Stimulated activated memory B cell treated with anti-CD40 and anti-IgM and Interleukin-4, amounts not matched to agents 10 μg/mL and 1 μg/mL and 100 μg/mL, for 72 hours (primary cell): ENCODE measurements at places on chromosomes 7 and 10.

GRCh38 chr10:83806717-83807116 is 332.6 kb upstream of the GHITM start:
- no peak for ATAC-seq

- no peak for ATAC-seq
Measured at GRCh38 chr10:19958787-19959186, 142.6 kb downstream of the PLXDC2 start.

- ATAC-seq: no peak
Measured at GRCh38 chr10:89745903-89746302, 44.5 kb downstream of the KIF20B start.

GRCh38 chr7:27917774-27918314 is 177.9 kb downstream of the TAX1BP1 start:
- no peak for ATAC-seq

- ATAC-seq: no peak
Measured at GRCh38 chr7:78792624-78793023, 660.8 kb downstream of the MAGI2 start.

GRCh38 chr7:30143748-30144251 is 9.0 kb downstream of the MTURN start:
- ATAC-seq: peak; percentile 66

DNA sequence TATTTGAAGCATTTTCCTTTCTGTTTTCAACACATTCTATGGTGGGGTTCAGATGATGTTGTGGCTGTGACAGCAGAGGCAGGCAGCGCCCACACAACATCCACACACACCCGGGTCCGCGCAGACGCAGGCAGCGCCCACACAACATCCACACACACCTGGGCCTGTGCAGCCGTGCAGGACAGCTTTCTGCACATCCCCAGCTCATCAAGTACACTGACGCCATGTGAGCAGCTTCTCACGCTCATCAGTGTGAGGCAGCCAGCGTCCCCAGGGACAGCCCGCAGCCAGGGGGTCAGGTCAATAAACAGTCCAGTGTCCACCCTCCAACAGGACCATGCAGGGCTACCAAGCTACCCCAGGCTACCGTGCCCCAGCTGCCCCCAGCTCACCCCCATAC is 272.8 kb upstream of the TCERG1L start:
- no peak for ATAC-seq

DNA sequence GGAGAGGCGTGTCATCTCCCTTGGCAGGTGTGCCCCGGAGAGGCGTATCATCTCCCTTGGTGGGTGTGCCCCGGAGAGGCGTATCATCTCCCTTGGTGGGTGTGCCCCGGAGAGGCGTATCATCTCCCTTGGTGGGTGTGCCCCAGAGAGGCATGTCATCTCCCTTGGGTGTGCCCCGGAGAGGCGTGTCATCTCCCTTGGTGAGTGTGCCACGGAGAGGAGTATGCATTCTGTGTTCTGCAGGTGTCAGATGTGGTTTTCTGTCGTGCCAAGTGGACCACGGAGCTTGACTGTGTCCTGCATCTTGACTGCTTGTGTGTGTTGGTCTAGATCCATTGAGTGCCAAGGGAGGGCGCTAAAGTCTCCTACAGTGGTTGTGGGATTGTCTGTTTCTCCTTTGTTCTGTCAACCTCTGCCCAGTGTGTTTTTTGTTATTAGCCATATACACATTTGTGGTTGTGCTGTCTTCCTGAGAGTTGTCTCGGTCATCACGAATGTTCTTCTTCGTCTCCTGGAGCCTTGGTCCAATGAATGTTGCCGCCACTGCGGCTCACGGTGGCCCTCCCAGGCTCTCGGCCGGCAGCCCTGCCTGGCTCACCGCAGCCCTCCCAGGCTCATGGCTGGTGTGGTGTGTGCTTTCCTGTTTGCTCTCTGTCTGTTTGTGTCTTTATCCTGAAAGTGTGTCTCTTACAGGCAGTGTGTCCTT is 96.8 kb downstream of the INPP5A start:
- ATAC-seq: peak; percentile 65

GRCh38 chr7:121116396-121116795 is 127.9 kb downstream of the CPED1 start:
- ATAC-seq: no peak

DNA sequence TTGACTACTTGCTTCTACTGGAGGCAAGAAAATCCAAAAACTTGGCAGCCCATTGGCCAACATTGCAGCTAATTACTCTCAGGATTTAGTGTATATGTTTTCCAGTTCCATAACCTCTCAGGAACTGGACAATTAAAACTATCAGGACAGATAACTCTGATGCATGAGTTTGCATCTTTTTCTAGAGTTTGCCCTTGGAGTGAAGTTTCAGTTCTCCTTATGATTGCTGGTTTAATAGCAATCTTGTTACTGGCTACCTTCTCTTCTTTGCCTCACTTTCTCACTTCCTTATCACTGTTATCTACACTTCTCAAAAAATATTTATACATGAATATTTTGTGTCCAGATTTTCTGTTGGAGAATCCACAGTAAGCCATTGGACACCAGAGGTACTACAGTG is 735.9 kb downstream of the PCDH15 start:
- no peak for ATAC-seq

DNA sequence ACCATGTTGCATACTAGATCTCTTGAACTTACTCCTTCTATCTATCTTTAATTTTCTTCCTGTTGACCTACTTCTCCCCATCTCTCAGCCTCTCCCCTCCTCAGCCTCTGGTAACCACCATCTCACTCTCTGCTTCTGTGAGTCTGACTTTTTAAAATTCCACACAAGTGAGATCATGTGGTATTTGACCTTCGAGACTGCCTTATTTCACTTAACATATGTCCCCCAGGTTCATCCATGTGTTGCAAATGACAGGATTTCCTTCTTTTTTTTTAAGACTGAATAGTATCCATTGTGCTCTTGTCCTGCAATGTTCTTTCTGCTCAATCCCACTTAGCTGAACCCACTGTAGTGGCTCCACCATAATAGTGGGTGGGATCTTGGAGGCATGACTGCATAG is 51.4 kb upstream of the DNAJC1 start:
- no peak for ATAC-seq

DNA sequence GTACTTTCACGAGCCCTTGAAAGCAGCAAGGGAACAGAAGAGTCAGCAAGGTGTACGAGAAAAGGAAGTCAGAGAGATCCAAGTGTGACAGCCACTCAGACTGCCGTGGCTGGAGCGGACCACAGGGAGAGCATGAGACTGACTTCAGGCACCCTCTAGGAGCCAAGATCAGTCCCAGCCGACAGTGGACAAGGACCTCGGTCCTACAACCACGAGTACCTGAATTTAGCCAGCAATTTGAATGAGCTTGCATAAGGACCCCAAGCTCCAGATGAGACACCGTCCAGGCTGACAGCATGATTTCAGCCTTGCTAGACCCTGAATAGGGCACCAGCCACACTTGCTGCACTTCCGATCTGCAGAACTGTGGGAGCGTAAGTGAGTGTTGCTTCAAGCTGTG is 13.7 kb upstream of the EBF3 start:
- ATAC-seq: no peak

GRCh38 chr7:136741941-136742340 is 126.5 kb upstream of the CHRM2 start:
- ATAC-seq: no peak

DNA sequence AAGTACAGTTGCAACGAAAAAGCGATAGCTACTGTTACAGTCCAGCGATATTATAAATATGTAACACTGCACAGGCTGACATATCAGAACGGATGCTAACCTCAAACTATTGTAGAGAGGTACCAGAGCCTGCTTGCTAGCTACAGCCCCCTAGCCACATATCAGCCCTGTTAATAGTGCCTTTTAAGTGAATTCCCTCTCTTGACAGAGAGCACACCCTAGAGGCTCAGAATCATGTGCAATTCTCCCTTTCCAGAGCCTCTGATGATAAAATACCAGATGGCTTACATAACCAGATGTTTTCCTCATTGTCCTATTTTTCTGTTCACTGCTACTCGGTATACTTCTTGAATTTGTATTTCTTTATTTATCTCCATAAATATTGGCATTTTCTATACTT is 960.7 kb upstream of the CELF2 start:
- ATAC-seq: no peak

DNA sequence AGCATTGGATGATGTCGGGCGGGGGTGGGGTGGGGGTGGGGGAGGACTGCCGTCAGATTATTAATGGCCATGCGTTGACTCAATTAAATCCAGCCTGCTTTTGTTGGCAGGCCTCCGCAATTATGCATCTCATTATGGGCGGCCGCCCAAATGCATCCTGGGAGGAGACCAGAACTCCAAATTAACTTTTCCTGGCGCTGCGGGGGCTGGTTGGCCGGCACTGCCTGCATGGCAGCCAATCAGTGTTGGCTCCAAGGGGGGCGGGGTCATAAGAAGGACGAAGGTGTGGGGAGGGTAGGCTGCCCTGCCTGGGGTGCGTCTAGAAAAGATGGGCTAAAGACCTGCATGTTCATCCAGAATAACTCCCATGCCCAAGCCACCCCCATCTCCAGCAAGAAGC is 83.9 kb upstream of the PAX2 start:
- ATAC-seq: no peak

- ATAC-seq: no peak
Measured at GRCh38 chr7:1663857-1664651, 6.0 kb upstream of the ELFN1 start.

GRCh38 chr10:96636551-96636950 is 49.7 kb upstream of the TM9SF3 start:
- ATAC-seq: no peak

- no peak for ATAC-seq
Measured at GRCh38 chr10:59779756-59780533, 26.7 kb upstream of the MRLN start.

DNA sequence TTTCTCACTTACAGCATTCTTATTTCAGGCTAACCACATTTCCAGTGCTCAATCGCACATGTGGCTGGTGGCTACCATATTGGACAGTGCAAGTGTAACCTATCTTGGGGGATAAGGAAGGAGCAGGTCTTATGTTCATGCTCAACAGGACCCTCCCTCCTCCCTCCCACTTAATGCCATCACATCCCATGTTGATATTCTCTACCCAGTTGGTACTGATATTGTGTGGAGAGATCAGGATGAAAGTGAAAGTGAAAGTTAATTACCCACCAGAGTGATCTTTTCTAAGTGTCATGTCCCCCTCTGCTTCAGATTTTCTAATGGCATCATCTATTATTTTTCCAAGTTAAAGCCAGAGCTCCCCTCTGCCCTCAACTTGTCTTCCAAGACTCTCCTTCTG is 91.6 kb downstream of the BMPER start:
- ATAC-seq: no peak

GRCh38 chr10:3085785-3086567 is 18.6 kb downstream of the PFKP start:
- ATAC-seq: no peak

- ATAC-seq: peak; percentile 82
Measured at GRCh38 chr10:127854769-127855590, 37.8 kb downstream of the CLRN3 start.

DNA sequence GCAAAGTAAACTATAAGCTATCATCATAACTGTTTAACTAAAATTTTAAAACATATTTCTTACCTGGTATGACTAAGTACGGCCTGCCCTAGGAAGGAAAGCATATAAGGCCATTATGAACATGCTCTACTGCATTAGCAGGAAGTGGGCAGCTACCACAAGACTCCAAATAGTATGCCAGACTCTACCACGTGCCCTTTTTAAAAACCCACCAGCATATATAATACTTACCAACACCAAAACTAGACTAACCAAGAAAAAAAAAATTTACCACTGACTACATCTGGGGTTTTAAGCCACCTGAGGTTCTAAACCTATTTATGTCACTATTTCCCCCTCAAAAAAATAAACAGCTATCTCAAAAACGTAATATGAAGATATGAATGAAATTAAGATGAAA is 30.1 kb downstream of the NUDCD3 start:
- ATAC-seq: peak; percentile 100

DNA sequence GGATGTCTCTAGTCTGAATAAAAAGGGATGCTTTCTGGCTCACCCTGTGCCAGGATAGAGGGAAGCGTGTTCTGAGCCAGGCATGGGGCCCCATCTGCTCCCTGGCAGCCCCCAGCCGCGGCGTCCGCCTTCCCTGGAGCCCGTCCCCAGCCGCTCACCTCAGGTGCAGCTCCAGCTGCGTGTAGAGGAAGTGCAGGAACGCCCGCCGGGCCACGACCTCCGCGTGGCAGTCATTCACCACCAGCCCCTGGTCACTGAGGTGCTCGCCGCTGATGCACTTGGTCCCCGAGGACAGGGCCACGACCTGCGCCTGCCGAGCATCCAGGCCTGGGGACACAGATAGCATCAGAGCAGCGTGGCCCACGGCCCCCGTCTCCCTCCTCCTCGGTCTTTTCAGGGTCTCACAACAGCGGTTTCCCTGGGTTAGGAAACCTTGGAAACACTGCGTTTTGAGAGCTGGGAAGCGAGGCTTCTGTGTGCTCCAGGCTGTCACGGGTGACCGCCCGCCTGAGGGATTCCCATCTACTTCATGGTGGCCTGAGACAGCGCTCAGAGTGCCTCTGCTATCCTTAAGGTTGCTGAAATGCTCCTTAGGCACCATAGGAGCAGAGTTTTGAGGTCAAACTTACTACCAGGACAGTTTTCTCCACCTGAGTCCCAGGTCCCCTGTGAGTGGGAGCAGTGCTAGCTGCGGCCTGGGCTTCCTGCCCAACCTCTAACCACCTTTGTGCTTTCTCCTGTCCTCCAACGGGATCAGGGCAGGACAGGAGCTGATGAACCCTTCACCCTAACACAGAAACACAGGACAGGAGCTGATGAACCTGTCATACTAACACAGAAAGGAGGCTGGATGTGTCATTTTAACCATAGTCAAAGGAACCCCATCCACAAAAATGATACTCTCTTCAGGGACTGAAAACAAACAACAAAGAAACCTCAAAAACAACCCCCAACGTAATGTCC is 186.1 kb downstream of the WDR37 start:
- ATAC-seq: no peak

- ATAC-seq: no peak
Measured at GRCh38 chr10:79192677-79193003, 123.9 kb downstream of the ZMIZ1 start.

- no peak for ATAC-seq
Measured at GRCh38 chr7:22375359-22376048, 18.6 kb upstream of the RAPGEF5 start.

DNA sequence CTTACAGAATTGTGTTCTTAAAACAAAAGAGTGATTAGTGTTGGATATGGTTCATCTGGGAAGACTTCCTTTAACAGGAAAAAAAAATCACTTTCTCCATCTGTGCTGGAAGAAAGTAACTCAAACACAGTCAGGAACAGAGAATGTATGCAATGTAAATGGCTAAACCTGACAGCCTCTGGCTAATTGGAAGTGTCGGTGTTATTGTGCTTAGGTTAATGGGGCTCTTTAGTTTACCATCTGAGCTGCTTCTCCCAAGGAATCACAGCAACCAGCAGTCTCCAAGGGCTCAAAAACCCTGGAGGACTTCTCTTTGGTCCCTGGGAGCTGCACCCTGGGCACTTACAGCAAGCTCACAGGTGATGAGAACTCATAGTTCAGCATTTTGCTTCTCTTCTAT is 724.5 kb downstream of the LRMDA start:
- ATAC-seq: no peak
